ENCODE measurements at places on chromosomes 11 and 22. TPM values are rescaled to one million over a fixed set of nuclear protein-coding genes. Genes with fewer than 3 reads are reported as not detected.

The NCF4 gene
- 15.1 TPM for total RNA-seq

The TMEM151A gene
- not detected for total RNA-seq

The OR52I2 gene
- total RNA-seq: not detected

The TRIM48 gene
- not detected for total RNA-seq

The OR5D16 gene
- not detected for total RNA-seq

The OR51A4 gene
- total RNA-seq: not detected

The RTN4RL2 gene
- 1.1 TPM for total RNA-seq

The BAD gene
- total RNA-seq: 86.5 TPM

The KCTD14 gene
- total RNA-seq: 7.7 TPM

The SUSD2 gene
- 1.5 TPM for total RNA-seq

The ART1 gene
- total RNA-seq: not detected

The MYO18B gene
- 0.06 TPM for total RNA-seq

The GSTT4 gene
- not detected for total RNA-seq

The MOV10L1 gene
- total RNA-seq: 0.13 TPM

The CHRNA10 gene
- 1.1 TPM for total RNA-seq

The ADAMTS15 gene
- total RNA-seq: 2.4 TPM

The FGF4 gene
- total RNA-seq: not detected

The TTLL1 gene
- 7.2 TPM for total RNA-seq

The NLRP14 gene
- total RNA-seq: not detected

The TRIM51 gene
- not detected for total RNA-seq

The UPK2 gene
- total RNA-seq: not detected

The APOBEC3H gene
- 0.95 TPM for total RNA-seq

The OR51I1 gene
- total RNA-seq: not detected

The PHF21B gene
- total RNA-seq: 0.04 TPM

The C22orf31 gene
- not detected for total RNA-seq

All from esophagus squamous epithelium (tissue), 5 donors.